Activated gamma-delta T cell treated with Interleukin-2 at 50 U/mL for 16 hours (primary cell): ENCODE measurements at places on chromosomes 4 and X.

DNA sequence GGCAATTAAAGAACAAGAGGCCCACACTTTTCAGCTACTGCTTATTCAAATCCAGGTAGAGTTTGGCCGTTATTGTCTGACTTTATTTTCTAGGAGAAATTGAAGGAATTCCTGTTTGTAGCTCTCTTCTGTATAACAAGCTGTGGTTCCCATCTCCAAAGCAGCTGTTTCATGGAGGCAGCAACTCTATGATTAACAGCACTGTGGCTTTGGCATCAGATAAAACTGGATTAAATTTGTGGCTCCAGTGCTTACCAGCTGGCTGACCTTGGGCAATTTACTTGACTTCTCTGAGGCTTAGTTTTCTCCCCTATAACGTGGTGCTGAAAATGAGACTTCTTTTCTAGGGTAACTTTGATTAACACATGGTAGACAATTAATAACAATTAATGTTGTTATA lies 28.1 kb downstream of the SLC30A9 start:
- DNase-seq, result no peak

- no peak for DNase-seq
Measured at GRCh38 chrX:31190221-31190975, 118.6 kb upstream of the FTHL17 start.

GRCh38 chr4:88185906-88186305 lies 27.5 kb upstream of the ABCG2 start:
- DNase-seq, result no peak

DNA sequence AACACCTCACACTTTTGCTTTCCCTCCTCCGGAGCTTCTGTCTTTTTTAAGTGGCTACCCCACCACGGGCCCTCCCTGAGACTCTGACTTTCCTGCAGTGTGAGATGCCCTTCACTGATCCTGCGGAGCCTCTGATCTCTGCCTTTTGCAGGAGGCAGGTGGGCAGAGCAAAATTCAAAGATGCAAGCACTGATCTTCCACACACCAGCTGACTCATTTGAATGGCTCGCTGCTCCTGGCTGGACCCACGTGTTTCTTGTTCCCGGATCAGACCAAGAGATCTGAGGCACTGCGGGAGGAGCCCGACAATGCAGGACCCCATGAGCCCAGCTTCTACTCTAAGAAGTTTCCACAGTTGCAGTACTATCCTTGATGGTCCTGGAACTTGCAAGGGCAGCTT lies 1607.9 kb upstream of the TENM3 start:
- no peak for DNase-seq

GRCh38 chrX:19688426-19688825 lies 173.1 kb upstream of the MAP3K15 start:
- DNase-seq, result no peak

- no peak for DNase-seq
Measured at GRCh38 chr4:165720411-165721082, 152.5 kb upstream of the TLL1 start.

DNA sequence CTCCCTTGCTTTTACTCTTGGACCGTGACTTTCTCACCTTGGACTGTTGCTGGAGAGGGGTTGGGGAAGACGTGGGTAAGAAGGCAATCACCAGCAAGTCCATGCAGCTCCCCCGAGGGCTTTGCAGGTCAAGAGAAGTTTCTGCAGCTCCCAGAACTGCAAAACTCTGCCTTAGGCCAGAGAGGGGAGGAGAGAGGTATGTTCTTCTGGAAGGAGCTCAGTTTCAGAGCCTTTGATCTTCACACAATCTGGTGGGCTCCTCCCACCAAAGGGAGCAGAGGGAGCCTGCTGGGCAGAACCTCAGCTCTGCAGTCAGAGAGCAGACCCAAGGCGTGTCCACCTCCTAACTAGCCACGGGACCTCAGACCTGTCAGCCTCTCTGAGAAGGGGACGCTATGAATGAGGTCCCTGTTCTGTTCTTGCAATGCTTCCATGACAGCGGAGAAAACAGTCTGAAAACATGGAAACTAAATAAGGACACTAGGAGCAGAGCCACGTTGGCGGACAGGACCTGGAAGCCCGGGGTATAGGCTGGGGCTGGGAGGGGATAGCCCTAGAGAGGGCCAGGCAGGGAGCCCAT lies 92.8 kb downstream of the EVC2 start:
- DNase-seq, result no peak

- DNase-seq, result no peak
Measured at GRCh38 chr4:153451911-153452657, 14.1 kb upstream of the TMEM131L start.

GRCh38 chrX:9605484-9605883 lies 140.6 kb downstream of the TBL1X start:
- DNase-seq, result no peak

DNA sequence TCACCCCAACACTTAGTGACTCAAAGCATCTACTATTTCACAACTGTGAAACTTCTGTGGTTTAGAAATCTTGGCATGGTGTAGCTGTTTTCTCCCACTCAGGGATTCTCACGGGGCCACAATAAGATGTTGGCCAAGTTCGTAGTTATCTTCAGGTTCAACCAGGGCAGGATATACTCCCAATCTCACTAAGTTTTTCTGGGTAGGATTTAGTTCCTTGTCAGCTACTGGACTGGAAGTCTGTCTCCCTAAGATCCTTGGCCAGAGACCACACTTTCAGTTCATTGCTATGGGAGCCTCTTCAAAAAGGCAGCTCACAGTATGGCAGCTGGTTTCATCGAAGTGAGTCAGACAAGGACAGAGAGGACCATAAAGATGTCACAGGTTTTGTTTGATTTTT lies 111.7 kb upstream of the PDHA2 start:
- DNase-seq, result no peak

- DNase-seq, result no peak
Measured at GRCh38 chrX:70009049-70009448, 40.7 kb downstream of the AWAT2 start.

DNA sequence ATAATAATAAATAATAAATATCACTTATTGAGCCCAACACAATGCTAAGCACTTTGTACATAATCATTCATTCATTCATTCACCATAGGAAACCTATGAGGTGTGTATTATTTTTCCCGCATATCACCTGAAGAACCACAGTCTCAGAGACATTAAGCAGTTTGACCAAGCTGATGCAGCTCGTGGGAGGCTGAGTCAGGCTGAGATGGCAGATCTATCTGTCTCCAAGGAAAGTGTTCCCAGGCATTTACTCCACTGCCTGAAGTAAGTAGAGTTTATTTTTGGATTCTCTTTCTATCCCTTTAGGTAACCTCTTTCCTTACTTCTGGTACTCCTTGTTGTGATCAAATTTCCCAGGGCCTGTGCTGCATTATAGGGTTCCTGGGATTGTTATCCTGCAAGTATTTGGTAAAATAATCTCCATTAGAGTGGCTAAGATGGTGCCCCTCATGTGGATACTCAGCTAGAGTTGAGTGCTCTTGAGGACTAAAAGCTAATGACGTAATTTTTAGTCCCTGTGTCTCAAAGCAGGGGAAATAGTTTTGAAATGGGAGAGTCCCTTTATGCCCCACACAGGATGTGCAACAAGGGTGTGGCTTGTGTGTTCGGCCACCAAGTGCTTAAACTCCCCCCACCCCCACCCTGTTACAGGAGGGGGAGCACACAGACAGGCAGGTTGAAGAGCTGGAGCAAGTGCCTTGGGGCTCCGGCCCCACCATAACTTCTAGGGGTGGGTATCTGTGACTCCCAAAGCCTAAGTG lies 467.0 kb downstream of the STIM2 start:
- no peak for DNase-seq

- DNase-seq, result no peak
Measured at GRCh38 chrX:119292445-119292844, 56.4 kb downstream of the PGRMC1 start.

DNA sequence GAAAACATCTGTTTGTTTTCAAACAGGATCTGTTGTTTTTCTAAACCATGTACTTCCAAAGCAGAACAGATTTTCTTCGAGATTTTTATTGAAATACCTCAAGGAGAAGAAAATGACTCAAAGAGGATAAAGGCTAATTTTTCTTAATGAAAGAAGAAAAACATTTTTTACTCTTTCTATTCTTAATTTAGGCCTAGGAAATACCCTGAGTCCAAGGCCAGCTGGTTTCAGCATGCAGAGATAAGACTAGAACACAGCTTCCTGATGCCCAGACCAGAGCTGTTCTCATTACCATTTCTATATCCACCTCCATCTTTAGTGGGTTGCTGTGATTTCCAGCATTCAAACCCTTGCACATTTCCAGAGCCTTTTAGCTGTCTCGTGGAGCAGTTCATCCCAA lies 18.3 kb downstream of the GAB1 start:
- DNase-seq, result no peak

DNA sequence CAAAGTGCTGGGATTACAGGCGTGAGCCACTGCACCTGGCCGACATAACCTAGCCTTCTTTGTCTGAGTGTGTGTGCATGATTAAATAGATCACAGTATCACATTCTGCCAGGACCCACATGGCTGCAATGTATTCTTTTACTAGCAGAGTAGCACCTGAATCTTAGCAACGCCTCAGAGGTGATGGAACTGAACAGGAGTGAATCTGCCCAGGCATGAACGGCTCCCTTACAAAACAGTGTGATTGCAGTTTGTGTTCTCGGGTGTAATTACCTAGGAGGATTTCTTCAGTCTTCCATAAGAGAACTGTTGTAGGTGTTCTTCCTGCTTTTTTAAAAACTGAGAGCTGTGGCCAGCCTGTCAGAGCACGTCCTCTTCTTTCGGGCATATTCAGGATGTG lies 122.7 kb upstream of the STS start:
- DNase-seq, result no peak

DNA sequence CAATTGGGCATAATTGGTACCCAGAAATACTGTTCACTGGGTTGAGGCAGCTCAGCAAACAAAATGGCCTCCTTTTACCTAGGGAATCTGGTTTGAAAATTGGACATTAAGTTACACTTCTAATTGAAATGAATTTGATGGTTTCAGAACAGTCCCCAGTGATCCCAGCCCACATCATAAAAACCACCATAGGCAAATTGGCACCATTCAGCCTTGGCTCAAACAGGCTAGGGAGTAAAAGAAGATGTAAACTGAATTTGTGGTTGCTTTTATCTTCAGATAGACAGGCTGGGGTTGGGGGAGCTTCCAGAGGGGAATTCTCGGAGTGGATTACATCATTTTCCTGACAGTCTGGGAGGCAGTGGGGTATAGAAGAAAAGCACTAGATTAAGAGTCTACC lies 576.5 kb downstream of the MID1IP1 start:
- no peak for DNase-seq

DNA sequence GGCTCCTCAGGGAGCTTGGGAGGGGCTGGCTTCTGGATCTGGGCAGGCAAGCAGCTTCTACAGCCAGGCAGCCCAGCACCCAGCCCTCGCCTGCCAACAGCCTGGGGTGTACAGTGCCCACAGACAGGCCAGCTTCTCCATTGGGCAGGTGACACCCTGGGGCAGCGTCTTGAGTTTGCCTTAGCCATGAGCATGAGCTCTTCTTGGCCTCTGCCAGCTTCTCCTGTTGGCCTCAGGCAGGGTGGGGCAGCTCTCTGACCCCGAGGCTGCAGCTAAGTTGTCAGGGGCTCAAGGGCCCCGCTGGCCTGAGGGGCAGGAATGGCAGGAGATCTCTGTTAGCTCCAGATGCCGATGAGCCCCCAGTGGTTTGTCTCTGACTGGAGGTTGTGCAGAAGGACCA lies 7.8 kb upstream of the CNGA2 start:
- DNase-seq, result no peak

DNA sequence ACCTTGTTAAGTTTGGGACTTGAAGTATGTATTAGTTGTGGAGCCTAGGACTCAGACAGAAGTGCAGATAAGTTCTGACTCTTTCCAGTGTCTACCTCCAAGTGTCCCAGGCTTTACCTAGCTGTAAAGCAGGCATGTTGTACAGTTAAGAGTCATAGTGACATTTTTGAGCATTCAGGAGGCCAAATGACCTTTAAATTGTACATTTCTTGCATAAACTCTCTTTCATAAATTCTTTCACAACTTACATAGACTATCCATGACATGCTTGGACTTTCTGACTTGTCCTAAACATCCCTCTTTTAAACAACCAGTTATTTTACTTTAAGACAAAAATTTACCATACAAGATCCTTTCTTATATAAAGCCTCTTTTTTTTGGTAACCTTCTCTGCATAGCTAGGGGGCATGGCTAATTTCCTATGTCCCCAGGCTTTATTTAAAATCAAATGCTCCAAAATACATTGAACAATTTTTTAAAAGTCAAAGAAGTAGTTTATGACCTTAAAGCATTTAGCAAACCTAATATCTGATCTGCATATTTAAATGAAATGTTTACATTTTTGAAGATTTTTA lies 40.1 kb upstream of the UGT8 start:
- DNase-seq, result no peak

- DNase-seq, result no peak
Measured at GRCh38 chr4:47590325-47590724, 105.2 kb downstream of the ATP10D start.

DNA sequence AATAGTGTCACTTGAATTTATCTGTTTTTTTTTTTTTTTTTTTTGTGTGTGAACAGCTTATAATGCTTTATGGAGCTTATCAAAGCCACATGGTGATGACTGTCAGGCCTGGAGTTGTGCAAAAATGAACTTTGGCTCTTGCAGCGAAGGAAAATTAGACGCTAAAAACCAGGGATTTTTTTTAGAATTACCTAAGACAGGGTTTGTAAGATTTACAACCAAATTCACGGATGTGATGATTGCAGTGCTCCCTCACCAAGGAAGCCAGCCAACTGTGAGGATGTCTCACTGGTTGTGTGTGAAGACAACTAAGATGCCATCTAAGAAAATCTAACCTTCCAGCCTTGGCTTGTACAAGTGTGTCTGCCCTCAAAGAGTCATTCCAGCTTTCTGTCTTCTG lies 127.1 kb upstream of the SLC4A4 start:
- no peak for DNase-seq

GRCh38 chr4:73735231-73735630 lies 5.1 kb upstream of the CXCL8 start:
- no peak for DNase-seq

DNA sequence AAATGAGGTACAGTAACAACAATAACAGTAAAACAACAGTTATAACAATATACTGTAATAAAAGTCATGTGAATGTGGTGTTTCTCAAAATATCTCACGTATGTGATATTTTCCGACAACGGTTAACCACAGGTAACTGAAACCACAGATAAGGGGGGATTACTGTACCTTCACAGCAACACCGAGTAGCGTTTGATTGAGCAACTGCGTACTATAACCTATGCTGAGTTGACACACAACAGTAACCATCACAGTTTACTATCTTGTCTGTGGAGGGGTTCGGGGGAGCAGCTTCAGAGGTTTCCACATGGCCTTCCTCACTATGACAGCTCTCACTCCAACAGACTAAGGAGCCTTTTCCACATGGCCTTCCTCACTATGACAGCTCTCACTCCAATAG lies 13.4 kb downstream of the RBMX2 start:
- DNase-seq, result no peak
